ENCODE measurements at places on chromosomes 12 and 14.

DNA sequence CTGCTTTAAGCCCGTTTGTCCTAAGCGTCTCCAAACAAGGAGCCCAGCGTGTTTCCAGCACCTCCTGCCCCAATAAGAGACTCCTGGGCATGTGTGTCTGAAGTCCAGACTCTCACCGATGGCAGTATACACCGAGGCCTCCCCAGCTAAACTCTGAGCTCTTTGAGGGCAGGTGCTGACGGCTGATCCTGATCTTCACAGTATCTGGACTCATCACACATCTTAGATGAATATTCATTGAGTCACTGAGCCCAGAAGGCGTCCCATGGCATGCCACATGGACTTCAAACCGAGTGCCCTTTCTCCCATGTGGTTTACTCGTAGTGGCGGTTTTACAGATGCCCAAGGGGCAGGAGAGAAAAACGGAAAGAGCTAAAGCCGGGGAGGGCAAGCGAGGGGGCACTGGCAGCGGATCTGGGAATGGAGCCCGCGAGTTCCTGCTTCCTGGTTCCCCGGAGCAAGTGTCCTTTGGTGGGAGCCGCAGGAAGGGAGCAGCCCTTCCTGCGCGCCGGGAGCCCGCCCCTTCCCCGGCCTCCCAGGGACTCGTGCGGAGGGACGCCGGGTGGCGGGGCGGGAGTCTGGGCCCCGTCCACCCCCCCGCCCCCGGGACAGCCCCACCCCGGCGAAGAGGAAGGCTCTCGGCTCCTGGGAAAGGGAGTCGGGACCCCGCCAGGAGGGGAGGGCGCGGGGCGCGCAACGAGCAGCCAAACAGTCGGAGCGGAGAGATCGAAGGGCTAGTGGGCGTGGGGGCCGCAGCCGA, 585 bp upstream of the TEAD4 start:
- no peak for DNase-seq

DNA sequence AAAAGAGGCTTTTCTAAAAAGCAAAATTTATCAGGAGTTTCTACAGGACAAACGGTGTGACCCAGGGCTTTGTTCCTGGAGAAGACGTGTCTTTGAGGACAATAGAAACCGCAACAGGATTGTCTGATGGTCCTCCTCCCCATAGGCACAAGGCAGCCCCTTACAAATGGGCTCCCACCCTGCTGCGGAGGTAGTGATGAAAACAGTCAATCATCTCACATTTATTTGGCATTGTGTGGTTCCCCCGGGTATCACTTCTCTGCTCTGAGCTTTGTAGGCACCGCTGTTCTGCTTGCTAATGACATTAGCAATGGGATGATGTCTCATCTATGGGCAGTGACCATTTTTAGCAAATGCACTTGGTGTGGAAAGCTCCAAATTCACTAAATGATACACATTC, 155.5 kb upstream of the TMPO start:
- DNase-seq = no peak

- DNase-seq = no peak
These were observed 520 bp downstream of the CSRP2 start for GRCh38 chr12:76878099-76878898.

DNA sequence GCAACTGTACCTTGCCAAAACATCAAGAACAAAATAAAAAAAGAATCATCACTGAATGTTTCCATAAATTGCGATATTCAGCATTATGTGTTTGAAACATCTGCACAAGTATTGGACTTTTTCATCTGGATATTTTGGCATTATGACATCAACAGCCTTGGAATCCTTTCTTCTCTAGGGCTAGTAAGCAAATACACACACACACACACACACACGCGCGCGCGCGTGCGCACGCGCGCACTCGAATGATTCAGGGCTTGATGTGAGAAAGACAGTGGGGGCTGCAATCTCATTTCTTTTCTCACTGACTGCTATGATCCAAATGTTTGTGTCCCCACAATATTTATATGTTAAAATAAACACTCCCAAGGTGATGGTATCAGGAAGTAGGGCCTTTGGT, 90.0 kb upstream of the SLC38A4 start:
- DNase-seq = no peak

GRCh38 chr12:26750531-26751175, 82.3 kb downstream of the ITPR2 start:
- DNase-seq = no peak

- DNase-seq = no peak
These were observed 197.8 kb downstream of the FSCB start for GRCh38 chr14:44309331-44309730.

DNA sequence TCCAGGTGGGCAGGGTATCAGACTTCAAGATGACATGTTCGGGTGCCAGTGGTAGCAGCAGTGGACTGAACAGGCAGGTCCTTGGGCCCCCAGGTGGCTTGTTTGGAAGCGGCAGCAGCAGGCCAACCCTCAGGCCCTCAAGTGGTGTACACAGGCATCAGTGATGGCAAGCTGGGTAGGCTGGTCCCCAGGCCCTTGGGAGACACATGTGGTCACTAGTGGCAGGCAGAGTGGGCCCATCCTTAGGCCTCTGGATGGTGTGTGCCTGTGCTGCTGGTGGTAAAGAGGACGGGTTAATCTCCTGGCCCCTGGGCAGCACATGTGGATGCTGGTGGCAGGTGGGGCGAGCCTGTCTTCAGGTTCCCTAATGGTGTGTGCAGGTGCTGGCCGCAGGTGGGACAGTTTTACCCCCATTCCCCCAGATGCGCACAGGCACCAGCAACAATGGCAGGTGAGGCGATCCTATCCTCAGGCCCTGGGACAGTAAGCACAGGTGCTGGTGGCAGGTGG, 8.0 kb downstream of the OAS2 start:
- no peak for DNase-seq

DNA sequence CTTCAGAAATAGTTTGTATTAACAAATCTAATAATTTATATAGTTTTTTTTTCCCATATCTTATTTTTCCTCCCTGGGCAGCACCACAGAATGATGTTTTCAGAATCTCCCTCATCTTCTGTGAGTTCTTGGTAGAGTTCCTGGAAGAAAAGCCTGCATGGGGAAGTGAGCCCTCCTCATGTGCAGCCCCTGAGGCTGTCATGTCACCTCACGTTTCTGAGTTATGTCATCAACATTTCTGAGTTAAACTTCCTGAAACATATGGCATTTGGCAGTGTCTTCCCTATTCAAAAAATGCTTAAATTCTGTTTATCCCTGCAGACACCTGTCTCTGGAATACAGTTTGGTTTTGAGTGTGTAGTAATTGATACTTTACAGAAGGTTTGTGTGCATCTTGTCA, 979.0 kb downstream of the TMEM121 start:
- no peak for DNase-seq

DNA sequence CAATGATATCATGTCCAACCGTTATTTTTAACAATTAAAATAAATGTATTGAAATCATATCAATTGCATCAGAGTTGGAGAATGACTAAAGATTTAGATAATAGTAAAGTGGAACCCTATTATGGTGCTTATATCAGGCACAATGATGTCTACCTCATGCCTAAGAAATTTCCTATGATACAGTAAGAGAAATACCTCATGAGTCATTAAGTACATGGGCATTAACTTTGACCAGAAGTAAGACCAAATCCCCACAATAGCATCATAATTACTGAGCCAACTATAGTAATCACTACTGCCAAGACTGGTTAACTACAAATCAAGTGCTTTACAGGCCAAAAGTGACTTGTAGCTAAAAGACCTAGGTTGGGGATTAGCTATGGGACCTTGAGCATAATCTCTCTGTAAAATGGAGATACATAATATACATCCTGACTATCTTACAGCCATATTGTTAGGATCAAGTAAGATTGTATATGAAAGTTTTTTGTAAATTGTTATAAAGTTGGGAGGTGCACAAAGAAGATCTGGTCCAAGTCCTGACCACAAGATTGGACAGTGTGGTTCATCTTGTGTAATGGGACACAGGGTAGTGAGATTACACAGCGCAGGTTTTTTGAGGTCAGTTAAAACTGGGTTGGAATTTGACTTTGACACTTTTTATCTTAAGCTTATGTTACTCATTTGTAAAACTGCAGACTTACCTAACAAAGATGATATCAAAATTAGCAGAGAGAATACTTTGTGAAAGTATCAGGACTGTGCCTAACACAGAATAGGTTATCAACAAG, 60.5 kb downstream of the ERGIC2 start:
- no peak for DNase-seq

- no peak for DNase-seq
These were observed 2.4 kb upstream of the RXYLT1 start for GRCh38 chr12:63777340-63777739.

GRCh38 chr12:7001921-7002591, 16.2 kb downstream of the LPCAT3 start:
- no peak for DNase-seq

GRCh38 chr12:88951860-88952561, 371.7 kb upstream of the KITLG start:
- no peak for DNase-seq

DNA sequence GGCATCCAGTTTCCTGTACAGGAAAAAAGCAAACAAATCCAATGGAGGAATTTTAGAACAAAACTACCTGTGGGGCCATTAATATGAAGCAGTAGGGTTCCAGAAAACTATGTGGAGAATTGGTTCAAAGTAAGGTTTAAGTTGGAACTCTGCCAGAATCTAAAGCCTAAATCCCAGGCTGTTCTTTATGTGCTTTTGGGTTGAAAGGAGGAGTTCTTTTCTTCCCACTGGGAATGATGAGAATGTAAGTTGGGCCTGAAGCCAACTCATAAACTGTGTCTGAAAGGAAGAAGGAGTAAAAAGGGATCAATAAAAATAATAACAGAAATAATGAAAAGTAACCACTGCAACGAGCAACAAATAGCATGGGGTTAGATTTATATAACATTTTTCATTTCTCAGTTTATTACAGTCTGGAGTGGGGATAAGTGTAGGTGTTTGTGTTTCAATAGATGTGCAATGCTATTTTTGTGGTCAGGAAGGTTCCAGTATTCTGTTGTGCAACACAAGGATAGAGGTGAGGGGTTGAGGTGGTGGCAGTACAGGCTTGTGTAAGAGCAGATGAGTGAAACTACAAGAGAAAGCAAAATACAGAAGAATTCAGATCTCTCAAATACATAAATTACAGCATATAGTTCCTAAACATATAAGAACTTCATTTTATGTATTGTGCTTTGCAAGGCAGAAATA, 373.6 kb downstream of the EMP1 start:
- DNase-seq = no peak

GRCh38 chr12:108115123-108116121, 13.7 kb upstream of the WSCD2 start:
- DNase-seq = no peak

DNA sequence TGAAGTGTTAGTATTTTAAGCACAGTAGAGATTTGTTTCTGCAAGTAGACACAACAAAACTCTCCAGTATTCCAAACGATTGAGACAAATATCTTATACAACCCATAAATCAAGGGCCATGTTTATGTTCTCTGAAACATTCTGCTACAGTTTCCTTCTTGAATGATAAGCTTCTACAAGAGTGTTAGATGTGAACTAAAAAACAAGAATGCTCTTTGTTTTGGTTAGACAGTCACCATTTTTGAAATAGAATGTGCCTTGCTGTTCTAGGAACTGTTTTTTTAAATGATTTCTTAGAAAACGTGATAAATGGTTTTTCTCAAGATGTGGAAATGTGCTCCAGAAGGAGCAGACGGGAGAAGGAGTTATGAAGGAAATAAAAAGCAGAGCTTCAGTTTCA, 1656.3 kb upstream of the FLRT2 start:
- DNase-seq = no peak

- no peak for DNase-seq
These were observed 51.2 kb downstream of the SVOP start for GRCh38 chr12:108969622-108970021.

DNA sequence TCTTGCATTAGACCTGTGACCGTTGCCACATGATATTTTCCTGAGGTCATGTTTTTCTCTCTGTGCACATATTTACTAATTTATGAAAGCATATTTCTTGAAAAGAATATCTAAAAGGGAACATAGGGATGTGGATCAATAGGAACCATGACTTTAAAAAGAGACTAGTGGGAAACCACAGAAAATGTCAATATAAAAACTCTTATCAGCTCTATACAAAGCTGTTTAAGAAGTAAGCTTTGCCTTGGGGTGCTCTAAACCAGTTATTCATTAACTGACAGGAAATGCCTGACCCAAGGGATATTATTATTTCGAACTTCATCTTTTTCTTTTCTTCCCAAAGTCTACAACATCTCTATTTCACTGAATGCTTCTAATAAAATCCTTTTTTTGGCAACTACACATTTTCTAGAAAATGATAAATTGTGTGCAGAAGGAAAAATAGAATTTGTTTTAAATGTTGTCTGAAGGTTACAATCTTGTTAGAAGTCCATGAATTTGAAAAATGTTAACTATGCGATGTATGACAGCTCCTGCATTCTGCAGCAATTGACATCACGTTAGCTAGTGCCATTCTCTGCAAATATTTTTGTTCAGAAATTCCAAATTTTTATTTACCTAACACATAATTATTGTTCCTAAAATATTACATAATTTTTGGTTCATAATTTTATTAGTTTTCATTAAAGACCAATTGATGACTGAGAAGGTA, 345.0 kb downstream of the SLC16A7 start:
- no peak for DNase-seq

DNA sequence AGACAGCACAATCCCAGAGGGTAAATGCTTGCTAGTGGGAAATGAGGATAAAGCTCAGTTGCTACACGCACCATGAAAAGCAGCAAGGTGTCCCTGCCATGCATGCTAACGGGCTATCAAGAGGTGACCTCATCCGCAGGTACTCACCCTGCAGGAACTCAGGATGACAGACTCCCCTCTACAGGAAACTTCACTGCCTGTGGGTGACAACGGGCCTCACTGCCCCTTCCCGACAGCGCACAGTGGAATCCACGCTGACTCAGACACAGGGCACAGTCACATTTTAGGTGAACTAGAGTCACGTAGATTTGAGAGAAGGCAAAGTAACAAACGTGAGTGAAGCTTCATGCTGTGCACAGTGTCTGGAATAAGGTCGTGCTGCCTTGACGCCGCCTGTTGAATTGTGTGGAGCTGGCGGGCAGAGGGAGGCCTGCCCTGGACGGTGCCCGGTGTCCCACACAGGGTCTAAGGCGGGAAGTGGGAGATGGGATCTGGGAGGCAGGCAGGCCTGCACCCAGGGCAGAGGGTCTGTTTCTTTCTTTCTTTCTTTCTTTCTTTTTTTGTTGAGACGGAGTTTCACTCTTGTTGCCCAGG, 331.8 kb downstream of the TMEM132D start:
- no peak for DNase-seq

DNA sequence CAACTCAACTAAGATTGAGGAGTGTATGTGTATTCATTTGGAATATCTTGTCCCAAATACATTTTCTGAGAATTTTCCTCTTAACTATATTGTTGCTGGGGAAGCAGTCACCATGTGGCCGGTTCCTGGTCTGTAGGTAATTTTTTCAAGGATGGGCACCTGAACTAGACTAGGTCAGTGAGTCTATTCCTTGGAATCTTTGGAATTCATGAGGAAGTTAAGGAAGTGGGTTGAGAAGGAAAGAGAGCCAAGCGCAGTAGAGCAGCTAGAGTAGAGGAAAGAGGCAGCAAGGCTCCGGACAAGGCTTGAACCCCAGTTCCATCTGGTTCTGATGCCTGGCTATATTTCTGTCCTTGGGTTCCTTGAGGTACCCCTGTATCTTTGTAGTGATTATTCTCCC, 183.7 kb downstream of the DACT1 start:
- DNase-seq = no peak

GRCh38 chr12:103924761-103925641, 5.2 kb upstream of the HSP90B1 start:
- DNase-seq = no peak

GRCh38 chr12:15558915-15559528, 230.2 kb downstream of the EPS8 start:
- DNase-seq = no peak

Measured in activated CD4-positive, CD25-positive, alpha-beta regulatory T cell (primary cell).